ENCODE measurements at places on chromosomes 2 and 18.

DNA sequence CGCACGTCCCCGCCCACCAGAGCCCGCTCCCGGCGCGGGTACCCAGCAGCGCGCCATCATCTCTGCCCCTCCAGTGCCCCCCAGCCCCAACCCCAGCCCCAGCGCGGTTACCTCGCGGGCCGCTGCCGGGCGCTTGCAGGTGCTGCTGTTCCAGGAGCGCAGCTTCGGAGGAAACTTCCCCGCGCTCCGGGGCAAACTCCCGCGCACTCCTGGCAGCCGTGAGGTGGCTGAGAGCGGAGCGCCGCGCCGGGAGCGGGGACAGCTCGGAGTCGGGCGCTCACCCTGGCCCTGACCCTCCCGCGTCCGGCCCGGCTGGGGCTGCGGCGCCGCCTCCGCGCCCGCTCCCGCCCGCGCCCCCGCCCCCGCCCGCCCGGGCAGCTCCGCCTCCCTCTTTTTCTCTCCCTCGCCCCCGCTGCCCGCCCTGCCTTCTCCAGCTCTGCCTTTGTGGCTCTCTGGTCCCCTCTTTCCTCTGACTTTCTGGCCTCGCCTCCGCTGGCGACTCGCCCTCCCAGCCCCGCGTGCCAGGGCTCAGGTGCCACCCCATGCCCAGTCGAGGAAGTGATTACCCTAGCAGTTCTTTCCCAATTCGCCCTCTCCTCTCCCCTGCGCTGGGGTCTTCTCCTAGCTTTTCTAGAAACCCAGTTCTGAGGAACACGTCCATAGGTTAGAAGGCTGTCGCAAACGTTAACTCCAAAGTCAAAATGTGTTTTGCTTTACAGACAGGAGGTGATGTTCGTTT, at the start of gene CHST9:
Gene CHST9, minus strand, starts transcription at position 284 of the 739 bp plus-strand sequence. CDS start 42,499 bp downstream, outside the sequence.
- no peak for DNase-seq

- no peak for DNase-seq
These were observed 121.1 kb upstream of the PID1 start for GRCh38 chr2:229392196-229392595.

DNA sequence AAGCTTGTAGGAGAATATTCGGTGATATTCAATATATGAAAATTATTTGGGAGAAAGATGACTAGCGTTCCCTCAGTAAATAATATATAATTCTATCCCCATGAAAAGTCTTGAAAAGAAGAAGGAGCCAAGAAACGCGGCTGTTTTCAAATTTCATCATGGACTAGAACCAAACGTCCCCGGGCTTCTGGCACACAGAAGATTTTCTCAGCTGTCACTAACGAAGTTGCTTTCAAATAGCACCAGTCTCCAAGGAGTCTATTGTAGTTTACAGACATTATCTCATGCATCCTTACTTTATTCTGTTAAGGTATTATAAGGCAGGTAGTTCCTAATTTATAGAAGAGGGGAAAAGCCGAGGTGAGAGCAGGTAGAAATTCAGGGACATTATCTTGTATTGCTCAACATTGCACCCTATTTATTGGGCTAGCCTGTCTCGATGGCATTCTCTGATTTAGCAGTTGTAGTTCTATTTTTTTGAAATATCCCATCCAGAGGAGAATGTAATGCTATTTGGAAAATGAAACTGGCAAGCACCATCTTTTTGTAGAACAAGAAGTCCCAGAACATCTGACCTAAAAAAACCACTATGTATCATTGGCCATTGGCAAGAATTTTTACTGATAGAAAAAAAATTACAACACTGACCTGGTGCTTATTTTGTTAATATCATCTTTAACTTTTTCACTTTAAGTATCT, 198.1 kb upstream of the RASGRP3 start:
- DNase-seq, result no peak

DNA sequence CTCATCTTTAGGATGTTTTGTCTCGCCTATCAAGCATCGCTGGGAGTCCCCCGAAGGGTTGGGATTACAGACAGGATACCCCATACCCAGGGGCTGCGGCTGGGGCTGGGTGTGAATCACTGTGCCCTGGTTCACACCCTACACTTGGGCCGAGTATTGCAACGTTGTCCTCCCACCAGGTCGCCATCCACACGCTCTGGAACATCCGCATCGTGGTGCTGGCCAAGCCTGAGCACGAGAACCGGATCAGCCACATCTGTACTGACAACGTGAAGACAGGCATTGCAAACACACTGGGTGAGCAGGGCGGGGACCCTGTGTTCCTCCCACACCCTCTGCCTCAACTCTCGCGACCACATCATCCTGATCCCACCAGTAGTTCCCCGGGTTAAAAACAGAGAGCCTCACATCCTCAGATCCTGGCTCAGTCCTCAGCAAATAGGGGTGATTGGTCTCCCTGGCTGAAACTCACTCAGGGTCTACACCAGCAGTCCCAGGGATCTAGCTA, 87.3 kb upstream of the ATG16L1 start:
- DNase-seq, result no peak

- no peak for DNase-seq
These were observed 28.4 kb downstream of the MBD5 start for GRCh38 chr2:148049284-148049683.

- DNase-seq, result no peak
These were observed 83.1 kb downstream of the PTH2R start for GRCh38 chr2:208489687-208490086.

GRCh38 chr2:25808006-25808383, 70.3 kb downstream of the ASXL2 start:
- DNase-seq, result no peak

GRCh38 chr2:46800218-46800617, 115.4 kb downstream of the MCFD2 start:
- DNase-seq, result no peak

DNA sequence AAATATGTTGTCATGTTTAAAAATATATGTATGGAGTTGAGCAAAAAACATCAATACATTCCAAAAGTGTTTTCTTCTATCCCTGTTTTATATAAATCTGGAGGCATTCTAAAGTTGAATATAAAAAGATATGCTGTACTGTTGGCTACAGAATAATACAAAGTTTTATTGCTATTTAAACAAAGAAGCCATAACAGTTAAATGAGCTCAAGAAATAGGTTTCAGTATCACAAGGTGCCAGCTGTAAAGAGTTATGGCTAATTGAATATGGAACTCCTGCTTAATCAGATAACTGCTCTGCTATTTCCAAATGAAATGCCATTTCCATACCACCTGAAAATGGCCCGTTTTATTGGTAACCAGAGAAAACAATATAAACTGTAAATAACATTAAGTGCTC, 55.0 kb downstream of the LNPK start:
- DNase-seq, result no peak

DNA sequence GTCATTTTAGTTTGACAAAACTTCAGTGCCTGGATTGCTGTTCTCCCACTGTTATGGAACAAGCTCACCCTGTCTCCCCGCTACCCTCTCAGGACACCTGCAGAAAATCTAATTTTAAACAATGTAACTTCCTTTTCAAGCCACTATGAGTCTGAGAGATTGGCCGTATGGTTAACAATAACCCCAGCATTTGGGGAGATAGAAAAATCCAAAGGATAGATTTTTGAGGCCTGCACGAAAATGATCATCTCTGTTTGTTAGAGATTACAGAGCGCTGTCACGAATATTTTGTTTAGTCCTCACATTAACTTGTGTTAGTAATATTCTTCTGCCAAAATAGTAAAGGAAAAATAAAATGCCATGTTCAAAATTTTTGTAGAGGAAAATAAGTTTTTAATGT, 24.7 kb downstream of the CAB39 start:
- DNase-seq, result no peak

GRCh38 chr18:452816-453215, 47.7 kb downstream of the COLEC12 start:
- DNase-seq, result no peak

GRCh38 chr2:88637464-88637863, 10.2 kb upstream of the EIF2AK3 start:
- no peak for DNase-seq

GRCh38 chr2:172283476-172283875, 143.9 kb upstream of the ITGA6 start:
- no peak for DNase-seq

DNA sequence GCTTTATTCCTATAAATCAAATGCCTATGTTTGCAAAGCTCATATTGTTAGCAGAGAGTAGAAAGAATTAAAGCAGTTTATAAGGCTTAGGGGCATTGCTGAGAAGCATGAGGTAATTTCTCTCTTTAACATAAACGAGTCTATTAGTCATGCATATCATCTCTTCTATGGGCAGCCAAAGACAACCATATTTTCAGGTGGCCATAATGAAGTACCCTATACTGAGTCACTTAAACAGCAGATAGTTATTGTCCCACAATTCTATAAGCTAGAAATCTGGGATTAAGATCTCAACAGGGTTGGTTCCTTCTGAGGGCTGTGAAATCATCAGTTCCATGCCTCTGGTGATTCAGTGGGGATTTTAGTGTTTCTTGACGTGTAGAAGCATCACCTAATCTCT, 277.5 kb downstream of the NR4A2 start:
- no peak for DNase-seq

GRCh38 chr2:192585418-192585817, 390.7 kb upstream of the TMEFF2 start:
- no peak for DNase-seq

- no peak for DNase-seq
These were observed 155.8 kb downstream of the RTN4 start for GRCh38 chr2:54894467-54894866.

DNA sequence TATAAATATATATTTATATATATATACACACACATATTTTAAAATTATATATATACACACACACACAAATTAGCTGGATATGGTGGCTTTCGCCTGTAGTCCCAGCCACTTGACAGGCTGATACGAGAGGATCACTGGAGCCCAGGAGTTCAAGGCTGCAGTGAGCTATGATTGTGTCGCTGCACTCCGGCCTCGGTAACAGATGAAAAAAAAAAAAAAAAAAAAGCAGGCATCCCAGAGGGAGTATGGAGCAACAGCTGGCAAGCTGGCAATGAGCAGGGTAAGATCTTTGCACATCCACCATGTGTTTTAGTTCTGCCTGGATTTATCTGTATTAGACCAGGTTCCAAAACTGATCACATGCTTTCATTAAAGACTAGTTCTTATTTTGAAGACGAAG, 170.1 kb downstream of the MAP2 start:
- no peak for DNase-seq

- DNase-seq, result no peak
These were observed 21.8 kb downstream of the TRIP12 start for GRCh38 chr2:229900012-229900411.

GRCh38 chr2:218984239-218985020, 554 bp downstream of the FEV start:
- no peak for DNase-seq

- DNase-seq, result no peak
These were observed 58.2 kb downstream of the MBP start for GRCh38 chr18:77074431-77074830.

GRCh38 chr18:21262244-21262643, 20.2 kb downstream of the GREB1L start:
- no peak for DNase-seq

DNA sequence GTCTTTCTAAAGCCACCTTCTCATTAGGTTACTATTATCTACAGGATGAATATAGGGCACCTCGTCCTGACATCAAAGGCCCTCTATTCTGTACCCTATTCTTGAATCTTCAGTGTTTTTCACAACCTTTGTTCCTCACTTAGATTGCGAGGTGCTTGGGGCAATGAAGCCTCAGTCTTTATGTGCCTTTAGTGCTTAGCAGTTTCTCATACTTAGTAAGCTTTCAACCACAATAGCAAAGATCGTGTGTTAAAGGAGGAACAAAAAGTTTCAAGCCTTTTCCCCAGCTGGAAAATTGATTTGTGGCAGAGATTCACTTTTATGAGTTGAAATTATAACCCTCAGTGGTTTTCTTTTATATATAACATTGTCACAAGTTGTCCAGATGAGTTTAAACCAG, 226.9 kb downstream of the MYO3B start:
- no peak for DNase-seq

DNA sequence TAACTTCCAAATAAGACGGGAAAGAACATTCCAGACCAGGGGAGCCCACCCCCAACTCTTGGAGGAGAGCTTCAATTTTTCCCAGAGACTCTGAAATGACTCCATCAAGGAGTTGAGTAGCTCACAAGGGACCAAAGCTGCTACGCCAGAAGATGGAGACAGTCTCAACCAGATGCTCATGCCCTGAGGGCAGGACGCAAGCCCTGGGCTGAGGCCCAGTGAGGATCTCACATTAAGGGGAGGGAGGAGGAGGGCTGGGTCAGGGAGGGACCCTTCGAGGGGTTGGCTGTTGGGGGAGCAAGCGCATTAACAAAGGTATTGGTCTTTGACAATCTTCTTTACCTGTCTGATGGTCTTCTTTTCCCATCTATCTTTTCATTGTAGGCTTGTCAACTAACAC, 141.3 kb upstream of the SLC1A4 start:
- DNase-seq, result no peak

DNA sequence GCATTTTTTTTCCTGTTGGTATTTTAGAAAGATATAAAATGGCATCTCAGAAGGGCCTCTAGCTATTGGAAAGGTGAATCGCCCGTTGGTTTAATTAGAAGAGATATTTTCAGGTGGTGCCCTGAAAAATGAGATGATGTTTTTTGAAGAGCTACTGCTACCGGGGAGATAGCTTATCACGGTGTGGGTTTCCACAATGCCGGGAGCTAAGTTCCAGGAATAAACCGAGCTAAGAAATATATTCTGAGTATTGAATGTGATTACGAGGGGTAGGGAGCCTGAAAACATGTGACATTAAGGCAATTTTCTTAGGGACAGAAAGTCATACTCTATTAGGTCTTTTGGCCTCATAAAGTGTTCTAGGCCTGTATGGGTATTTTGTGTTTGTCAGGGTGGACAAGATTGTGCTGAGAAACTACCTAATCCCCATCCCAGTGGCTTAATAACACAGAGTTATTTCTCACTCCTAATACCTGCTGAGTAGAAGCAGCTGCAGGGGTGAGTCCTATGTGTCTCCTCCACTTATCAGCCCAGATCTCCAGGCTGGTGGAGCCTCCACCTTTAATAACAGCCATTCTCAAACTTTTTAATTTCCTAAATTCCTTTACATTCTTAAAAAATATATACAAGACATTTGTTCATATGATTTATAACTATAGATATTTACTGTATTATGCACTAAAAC, 150.2 kb downstream of the LRRTM1 start:
- no peak for DNase-seq

DNA sequence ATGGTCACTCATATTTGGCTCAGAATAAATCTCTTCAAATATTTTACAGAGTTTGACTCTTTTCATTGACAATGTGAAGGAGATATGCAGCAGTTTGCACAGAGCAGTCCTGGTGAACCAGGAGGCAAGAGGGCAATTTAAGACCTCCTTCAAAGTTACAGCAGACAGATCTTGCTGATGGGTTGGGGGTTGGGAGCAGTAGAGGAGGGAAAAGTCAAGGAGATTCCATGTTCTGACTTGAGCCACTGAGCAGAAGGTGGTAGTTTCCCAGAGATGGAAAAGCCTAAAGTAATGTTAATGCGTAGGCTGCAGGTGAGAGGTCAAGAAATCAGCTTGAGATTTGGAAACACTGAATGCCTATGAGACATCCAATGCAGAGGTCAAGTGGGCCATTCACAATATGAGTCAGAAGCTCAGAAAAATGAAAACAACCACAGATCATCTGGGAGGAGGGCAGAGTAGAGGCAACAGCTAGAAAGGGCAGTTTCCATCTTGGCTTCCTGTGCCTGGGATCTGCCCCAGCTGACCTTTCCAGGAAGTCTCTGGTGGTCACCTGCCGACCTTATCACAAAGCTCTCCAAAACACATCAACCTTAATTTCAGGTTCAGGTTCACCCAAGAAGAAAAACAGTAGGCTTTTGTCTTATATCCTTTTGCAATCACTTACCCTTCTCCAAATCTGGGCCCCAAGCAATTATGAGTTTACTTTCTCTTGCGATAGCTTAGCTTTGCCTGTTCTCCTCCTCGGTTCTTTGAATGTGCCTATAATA, 197.5 kb upstream of the ARL4C start:
- no peak for DNase-seq

- DNase-seq, result no peak
These were observed 235.9 kb downstream of the EIPR1 start for GRCh38 chr2:3141696-3142095.

Measured in cerebellar nuclear complex (tissue), 1 donor.